Hematopoietic multipotent progenitor cell treated with erythropoietin and hydrocortisone succinate and interleukin-3 and kit ligand, for 15 days (in vitro differentiated cells): ENCODE measurements at places on chromosomes 12 and 14.

DNA sequence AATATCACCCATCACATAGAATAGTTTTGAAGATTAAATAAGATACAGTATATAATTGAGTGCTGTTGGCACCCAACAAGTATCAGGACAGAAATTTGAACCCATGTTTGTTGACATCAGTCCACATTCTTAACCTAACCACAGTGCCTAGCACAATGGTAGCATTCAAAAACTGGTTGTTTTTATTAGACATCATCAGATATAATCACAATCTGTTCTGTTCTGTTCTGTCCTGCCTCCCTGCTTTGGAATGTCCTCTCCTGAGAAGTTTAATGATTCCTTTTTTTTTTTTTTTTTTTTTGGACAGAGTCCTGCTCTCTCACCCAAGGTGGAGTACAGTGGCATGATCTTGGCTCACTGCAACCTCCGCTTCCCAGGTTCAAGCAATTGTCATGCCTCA is 476.6 kb downstream of the RMST start:
- no peak for DNase-seq

DNA sequence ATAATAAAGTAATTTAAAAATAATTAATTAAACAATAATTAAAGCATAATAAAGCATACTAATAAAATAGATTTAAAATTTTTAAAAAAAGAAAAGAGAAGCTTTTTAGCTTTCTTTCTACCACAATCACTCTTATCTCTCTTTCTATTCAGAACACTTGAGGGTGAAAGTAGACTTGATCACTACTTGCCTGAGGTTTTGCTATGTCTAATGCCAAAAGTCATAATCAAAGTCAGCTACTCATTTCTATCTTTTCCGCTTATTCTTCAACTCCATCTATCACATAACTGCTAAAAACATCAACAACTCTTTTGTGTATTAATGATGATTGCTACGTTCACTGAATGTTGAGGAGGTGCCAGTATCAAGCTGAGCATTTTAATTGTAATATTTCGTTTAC is 202.0 kb upstream of the KRR1 start:
- DNase-seq = no peak

DNA sequence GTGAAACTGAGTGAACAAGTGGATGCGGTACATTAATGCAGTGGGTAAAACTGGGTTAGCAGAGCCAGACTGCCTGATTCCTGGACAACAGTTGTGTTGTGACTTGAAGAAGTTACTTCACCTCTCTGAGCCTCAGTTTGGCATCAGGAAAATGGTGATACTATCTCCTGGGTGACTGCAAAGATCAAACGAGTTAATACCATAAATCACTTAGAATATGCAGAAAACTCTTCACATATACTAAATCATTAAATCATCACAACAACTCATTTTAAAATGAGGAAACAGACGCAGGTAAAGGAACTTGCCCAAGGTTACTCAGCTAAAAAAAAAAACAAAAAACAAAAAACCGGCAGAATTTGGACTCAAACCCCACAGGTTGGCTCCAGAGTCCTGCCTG is 811 bp downstream of the MTERF2 start:
- no peak for DNase-seq

- DNase-seq = no peak
Observed at GRCh38 chr14:51185754-51186153, 54.3 kb upstream of the TMX1 start.

- no peak for DNase-seq
Observed at GRCh38 chr14:23085458-23085857, 9.5 kb downstream of the ACIN1 start.

DNA sequence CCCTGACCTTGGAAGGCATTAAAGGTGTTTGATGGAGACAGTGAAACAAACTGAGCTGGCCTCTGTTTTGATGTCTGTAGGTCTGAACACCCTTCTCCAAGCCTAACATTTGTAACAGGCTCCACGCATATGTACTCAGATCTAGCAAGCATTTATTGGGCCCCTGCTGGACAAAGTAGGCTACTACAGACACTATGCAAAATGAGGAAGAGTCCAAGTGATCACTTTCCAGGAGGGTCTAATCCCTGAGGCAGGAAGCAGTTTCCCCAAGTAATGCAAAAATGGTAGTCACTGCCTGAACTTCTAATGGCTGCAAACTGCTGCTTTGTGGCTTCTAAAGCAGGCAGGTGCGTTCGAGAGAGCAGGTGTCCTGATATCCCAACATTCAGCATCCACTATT is 405.8 kb downstream of the MED13L start:
- peak; percentile 5 for DNase-seq

DNA sequence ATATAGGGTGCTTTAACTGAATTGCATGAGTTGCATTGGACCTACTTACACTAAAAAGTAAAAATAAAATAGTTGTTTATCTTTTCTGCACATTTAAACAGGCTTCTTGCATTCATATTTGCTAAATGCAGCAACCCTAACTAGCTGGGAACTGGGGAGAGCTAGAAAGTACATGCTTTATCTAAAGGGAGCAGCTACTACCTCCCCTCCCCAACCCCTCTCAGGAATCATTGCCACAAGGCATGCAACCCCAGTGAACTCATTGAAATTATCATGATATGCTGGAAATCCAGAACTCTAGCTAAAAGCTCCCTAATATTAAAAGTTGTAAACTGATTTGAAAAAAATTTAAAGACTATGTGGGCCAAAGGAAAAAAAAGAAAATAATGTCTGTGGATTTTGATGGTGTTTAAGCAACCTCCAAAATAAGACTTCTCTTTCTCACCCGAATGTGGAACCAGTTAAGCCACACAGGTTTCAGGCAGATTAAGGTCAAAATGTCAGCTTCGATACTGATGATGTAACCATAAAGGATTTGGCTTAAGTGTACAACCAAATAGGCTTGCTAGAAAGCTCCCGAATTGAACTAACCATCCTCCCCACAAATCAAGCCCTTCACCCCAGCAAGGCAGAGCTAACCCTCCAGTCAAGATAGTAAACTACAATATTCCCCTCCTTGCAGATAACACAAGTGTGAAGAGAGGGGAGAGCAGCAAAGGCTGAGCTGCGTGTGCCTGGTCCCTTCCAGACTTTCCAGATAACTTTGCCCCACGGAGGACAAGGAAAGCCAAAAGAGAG is 13.8 kb upstream of the POC1B start:
- peak; percentile 68 for DNase-seq

GRCh38 chr14:57302883-57303282 is 34.1 kb downstream of the AP5M1 start:
- DNase-seq = no peak

- peak; percentile 37 for DNase-seq
Observed at GRCh38 chr14:67166450-67166853, 22.8 kb upstream of the GARIN2 start.

DNA sequence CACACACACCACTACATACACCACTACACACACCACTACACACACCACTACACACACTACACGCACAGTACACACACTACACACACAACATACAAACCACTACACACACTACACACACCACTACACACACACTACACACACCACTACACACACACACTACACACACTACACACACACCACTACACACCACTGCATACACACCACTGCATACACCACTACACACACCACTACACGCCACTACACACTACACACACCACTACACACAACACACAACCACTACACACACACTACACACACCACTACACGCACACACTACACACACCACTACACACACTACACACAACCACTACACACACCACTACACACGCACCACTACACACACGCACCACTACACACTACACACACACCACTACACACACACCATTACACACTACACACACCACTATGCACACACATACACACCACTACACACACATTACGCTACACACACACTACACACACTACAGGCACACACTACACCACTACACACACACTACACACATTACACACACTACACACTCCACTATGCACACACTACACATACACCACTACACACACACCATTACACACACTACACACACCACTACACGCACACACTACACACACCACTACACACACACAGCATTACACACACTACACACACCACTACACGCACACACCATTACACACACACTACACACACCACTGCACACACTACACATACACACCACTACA is 12.5 kb downstream of the NOC4L start:
- no peak for DNase-seq

- no peak for DNase-seq
Observed at GRCh38 chr12:89424389-89424788, 72.1 kb upstream of the DUSP6 start.

DNA sequence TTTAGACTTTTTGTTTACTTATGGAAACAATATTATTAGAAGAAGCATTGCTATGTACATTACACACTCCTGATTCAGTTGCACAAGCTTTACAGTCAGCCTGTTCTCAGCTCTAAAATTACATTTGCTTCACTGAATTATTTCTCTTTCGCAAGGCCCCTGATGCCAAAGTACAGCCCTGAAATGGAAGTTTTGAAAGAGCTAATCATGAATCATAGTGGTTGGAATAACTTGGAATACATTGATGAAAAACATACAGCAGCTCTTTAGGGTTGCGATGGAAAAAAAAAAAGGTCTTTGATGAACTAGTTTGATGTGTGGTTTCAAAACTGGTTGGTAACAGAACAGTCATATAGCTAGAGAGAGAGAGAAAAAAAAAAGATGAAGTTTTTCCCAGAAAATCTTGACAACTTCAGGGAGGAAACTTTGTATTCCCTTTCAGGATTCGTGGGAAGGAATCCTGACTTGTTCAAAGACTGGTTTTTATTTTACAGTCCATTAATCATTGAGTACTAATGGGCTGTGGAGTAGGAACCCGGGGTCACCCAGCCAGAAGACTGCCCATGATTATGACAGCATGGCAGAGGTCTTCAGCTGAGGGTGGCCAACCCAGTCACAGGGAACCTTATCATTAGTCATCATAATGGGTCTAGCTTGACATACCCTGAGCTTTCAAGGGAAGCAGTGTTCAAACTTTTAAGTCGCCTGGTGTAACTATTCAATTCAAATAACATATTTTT is 460.1 kb downstream of the NAV3 start:
- no peak for DNase-seq

DNA sequence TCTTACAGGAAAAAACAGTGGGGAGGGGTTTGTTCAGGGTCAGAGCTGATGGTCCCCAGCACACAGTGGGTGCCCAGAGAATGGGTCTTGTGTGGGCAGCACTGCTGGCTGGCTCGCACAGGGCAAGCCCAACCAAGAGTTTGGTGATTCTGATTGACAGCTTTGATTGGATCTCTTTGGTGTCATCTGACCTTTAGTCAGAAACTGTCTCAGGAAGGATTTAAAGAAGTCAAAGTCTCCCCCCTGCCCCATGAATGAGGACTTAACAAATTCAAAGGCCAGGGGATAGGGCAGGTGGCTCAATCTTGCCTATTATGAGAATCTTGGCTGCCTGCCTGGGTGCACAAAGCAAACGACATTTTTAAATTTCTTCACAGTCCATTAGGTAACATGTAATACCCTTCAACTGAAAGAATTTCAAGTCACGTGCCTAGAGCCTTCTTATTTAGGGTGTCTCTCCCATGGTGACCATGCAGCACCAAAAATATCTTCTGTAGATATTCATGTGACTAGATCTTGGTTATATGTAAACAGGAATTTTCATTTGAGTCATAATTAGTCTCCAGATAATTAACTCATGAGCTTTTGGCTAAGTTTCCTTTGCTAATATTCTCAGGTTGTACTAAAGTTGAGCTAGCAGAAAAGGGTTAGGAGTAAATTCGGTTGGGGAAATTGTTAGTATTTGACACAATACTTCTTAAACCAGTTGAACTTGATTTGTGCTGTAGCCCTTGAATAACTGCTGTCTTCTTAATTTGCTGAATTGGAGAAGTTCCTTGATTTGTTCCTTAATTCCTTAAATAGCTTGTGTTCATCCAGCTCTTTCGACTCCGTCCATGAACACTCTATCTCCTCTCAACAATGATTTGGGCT is 54.5 kb upstream of the HECTD1 start:
- DNase-seq = no peak

DNA sequence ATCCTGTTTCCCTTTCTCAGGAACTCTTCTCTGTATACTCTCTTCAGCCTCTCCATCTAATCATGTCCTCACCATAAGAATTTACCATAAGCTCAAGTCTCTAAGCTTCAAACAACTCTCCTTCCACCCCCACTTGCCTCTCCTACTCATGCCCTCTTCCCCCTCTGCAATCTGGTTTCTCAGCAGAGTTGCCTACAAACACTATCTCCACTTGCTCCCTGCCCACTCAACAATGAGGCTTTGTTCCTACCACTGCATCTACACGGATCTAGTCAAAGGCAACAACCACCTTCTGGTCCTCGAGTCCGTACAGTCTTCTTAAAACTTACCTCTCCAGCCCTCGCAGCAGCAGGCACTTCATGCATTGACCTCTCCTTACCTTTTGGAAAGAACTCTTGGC is 17.2 kb upstream of the FBLN5 start:
- DNase-seq = no peak

- peak; percentile 76 for DNase-seq
Observed at GRCh38 chr12:121838126-121838525, 20.5 kb downstream of the HPD start.

DNA sequence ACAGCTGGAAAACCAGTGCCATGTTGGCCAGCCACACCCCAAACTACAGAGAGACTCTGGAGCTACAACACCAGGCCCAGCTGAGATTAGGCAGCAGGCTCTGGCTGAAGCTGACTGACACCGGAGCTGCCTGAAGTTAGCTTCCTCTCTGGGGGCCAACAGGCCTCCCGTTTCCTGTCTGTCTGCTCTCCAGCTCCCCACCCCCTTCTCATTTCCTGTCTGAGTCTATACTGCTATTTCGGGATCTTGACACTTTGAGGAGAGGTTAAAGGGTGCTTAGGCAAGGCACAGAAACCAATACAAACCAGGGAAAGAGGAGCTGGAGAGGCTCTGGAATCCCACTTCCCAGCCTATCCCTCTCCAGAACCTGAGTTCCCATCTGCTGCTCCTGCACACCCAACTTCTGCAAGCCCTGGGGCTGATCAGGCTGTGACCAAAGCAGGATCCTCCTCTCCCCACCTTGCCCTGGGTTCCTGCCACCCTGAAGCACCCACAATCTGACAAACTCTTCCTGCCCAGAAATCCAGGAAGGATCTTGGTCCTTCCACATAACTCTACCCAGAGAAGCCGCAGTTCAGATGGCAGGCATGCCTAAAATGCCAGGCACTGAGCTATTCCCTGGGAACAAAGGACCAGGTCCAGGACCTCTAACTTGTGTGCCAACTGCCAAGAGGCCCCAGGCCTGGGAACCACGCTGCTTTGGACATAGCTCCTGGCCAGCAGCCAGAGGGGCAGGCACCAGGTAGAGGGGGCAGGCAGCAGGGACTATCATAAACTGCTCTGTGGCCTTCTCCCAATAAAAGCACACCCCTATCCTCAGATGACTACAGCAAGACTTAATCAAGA is 39.9 kb downstream of the PRPF40B start:
- no peak for DNase-seq
